ENCODE measurements at places on chromosomes 6 and 20. TPM values are rescaled to one million over a fixed set of nuclear protein-coding genes. Genes with fewer than 3 reads are reported as not detected.

The HTR1E gene
- total RNA-seq: not detected

The OVOL2 gene
- total RNA-seq: 53.8 TPM

The LY6G5C gene
- not detected for total RNA-seq

The CAGE1 gene
- not detected for total RNA-seq

The AKAP7 gene
- 12.4 TPM for total RNA-seq

The EFCAB8 gene
- 0.89 TPM for total RNA-seq

The SIRPD gene
- not detected for total RNA-seq

The COL21A1 gene
- 5.4 TPM for total RNA-seq

The GPX5 gene
- total RNA-seq: not detected

The TTI1 gene
- total RNA-seq: 24.7 TPM

The MRAP2 gene
- 1.9 TPM for total RNA-seq

The BRPF3 gene
- 28.5 TPM for total RNA-seq

The DST gene
- 644 TPM for total RNA-seq

The PSMB1 gene
- total RNA-seq: 190 TPM

The SNPH gene
- 3.8 TPM for total RNA-seq

The LAMA4 gene
- total RNA-seq: 30.6 TPM

The UNC5CL gene
- 0.19 TPM for total RNA-seq

The AGER gene
- total RNA-seq: not detected

The SLC2A4RG gene
- 96.9 TPM for total RNA-seq
